Substantia nigra (tissue), 51 donors: ENCODE measurements at places on chromosomes 4 and X.

- no peak for DNase-seq
Measured at GRCh38 chrX:99371976-99372595, 1038.0 kb downstream of the PCDH19 start.

GRCh38 chr4:170089668-170090351, at the start of gene AADAT:
AADAT (minus strand) TSS chr4:170089956; CDS start chr4:170089690, 266 bp downstream.
- peak; percentile 75 for DNase-seq

GRCh38 chrX:1164322-1165288, 47.8 kb downstream of the CRLF2 start:
- DNase-seq: no peak

- DNase-seq: no peak
Measured at GRCh38 chrX:109475174-109475891, 6.6 kb downstream of the GUCY2F start.

DNA sequence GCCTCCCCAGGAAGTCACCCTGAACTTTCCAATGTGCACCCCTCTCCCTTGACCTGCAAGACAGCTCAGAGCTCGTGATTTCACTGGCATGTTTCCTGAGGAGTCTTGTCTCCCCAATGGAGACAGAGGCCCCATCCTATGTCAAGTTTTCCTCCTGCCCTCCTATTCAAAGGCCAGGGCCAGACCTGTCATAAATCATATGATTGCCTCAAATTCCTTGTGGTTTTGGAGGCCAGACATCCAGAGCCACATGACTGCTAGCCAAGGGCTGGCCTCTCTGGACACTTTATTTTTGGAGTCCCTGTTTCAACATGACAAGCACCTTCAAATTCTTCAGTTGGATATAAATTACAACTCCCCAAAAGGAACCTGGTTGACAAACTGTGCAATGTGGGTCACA, 76.0 kb upstream of the TFDP3 start:
- no peak for DNase-seq

- no peak for DNase-seq
Measured at GRCh38 chr4:4719436-4719835, 140.0 kb upstream of the MSX1 start.

- DNase-seq: no peak
Measured at GRCh38 chr4:31983246-31983645, 1263.1 kb downstream of the PCDH7 start.

DNA sequence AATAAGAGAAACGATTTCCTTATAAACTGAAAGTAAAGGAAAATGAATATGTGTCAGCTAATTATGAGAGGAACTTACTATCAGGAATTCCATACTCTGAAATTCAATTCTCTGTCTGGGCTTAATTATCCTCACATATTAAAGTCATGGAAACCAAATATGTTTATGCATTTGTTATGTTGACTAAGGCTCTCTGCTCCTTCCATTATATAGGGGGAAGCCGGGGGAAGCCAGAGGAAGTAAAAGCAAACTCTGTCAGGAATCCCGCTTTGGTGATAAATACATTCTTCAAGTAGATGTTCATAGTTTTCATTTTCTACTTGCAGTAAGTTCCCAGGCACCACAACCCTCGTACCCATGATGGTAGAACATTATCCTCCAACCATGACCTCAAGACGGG, 142.8 kb upstream of the VCX2 start:
- DNase-seq: no peak

- DNase-seq: no peak
Measured at GRCh38 chrX:964831-965416, 247.5 kb downstream of the CRLF2 start.

DNA sequence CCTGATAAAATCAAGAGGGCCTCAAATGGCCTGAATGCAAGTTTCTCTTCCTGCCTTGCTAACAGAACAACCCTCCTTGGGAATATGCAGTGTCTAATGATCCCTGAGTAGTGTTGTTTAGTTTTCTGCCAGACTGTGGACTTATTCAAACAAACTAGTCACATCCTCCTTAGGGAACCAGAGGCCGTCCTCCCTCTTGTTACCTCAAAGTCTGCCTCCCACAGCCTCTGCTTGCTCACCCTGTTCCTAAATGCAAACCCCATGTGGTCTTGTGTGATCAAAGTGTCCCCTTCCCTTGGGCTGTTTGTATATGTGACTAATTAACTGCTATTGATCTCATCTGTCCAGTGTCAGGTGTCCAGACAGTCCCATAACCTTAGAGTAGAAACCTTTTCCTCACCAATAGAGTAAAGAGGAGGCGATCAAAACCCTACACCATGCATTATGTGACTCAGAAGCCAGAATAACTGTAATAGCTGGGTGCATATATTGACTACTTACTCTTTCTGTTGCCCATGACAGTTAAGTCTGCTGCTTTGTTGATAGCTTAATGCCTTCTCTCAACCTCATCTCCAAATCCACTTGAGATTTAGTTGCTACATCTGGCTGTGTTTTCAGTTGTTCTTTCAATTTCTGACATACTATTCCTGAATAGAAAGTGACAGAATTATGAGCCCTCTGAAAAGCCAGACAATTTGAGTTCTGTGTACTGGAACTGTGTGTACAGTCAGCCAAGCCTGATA, 473.0 kb upstream of the NWD2 start:
- no peak for DNase-seq

GRCh38 chr4:162909952-162910351, 256.7 kb downstream of the NAF1 start:
- DNase-seq: no peak

- DNase-seq: no peak
Measured at GRCh38 chrX:31609130-31609529, 537.3 kb upstream of the FTHL17 start.

DNA sequence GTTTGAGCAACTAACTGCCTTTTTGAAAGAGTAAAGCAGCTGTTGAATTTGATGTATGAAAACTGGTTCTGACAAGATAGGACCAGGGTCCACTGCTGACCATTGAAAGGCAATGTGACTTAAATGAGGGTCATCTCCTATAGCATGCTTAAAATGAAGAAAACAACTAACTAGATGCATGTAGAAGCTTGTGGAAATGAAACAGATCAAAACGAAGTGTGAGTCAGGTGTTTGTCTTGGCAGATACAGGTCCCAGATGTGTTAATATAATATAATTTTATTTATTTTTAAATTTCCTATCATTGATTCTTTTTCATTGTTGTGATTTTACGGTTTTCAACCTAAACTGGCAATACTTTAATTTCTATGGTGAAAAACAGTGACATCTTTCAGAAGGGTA, 83.6 kb downstream of the ATOH1 start:
- DNase-seq: no peak

DNA sequence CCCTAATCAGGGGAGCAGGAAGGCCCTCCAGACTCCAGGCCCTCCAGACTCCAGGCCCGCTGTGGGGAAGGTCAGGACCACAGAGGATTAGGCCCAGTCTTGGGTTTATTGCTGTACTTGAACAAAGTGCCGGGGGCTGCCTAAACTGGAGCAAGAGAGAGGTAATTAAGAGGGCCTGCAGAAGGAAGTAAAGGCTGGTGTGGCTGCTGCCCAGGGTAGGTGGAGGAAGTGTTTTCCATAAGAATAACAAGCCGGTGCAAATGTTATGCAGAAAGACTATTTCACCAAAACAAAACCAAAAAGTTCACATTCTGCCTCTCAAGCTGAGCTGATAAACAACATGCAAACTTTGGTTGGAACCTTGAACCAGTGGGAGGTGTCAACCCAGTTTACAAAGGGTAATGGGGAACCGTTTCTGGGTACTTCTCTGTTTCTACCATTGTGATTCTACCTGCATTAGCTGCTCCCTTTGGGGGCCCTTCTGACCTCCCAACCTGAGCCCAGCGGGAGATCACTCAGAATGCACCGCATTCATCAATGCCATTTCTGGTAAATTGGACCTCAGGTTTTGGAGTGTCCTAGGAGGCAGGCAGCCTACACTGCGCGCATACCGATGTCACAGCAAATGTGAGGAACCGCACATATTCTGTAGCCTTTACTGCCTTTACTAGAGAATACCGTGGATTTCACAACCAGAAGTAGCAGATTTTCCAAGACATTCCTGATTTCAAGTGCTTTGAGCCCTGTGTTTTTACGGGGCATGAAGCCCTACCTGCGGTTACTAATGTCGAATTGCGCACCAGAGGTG, 59.7 kb upstream of the BCOR start:
- no peak for DNase-seq

DNA sequence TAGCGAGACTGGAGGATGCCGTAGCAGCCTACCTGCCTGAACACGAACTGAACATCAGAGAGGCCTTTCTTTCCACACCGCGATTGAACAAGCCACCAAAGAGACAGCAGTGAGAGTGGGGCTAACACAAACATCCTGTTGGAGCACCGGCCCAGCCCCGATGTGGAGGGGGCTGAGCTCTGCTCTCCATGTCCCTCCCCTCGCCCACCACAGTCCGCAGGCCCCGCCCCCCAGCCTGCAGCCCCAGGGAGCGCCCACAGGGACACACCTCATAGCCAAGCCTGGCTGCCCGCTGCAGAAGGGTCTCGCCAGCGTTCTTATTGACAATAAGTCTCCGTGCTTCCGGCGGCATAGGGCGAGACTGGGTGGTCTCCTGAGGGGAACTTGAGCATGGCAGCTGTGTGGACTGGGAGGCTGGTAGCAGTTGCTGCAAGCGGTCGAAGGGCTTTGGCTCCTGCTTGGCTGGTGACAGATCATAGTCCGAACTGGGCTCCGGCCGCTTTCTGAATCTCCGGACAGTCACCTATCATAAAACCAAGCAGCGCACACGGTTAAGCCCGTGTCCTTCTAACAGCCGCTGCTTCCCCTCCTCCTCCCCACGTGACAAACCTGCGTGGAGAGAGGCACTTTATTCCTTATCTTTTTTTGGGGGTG, 35.8 kb downstream of the BCOR start:
- no peak for DNase-seq

- DNase-seq: no peak
Measured at GRCh38 chrX:8274170-8274569, 103.1 kb upstream of the VCX2 start.

DNA sequence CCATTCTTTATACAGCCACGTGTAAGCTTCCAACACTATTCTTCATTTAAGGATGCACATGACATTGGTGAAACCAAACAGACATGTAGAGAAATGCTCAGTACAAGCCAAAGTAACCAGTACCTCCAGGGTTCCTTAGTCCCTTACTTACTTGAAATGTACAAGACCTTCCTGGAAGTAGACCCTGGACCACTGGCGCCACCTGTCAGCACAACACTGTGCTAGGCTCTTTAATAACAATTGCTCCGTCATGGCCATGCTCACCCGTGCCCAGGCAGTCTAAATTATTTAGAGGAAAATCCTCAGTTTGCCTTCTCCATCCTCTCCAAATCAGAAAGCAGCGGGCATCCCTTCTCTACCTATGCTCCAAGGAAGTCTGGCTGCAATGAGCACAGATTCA, 52.7 kb downstream of the ADGRA3 start:
- DNase-seq: no peak

GRCh38 chr4:74283614-74284013, 24.7 kb upstream of the EPGN start:
- no peak for DNase-seq

- DNase-seq: no peak
Measured at GRCh38 chr4:131566026-131566425, 1583.1 kb upstream of the PCDH10 start.

DNA sequence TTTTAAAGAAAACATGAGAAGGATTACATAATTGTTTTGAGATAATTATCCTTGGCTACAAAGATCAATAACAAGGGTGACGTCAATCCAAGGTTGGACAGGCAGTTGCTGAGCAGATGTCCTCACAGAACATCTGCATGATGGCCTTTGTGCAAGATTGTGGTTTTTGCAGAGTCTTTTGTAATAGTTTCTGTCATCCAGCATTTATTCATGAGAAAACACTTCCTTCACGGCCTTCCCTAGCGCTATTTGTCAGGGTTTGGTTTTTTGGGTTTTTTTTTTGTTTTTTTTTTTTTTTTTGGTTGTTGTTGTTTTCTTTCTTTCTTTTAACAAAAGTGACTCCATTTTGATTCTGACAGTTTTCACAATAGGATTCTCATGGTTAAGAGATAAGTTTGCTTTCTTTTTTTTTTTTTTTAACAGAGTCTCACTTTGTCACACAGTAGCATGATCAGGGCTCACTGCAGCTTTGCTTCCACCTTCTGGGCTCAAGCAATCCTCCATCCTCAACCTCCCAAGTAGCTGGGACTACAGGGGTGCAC, 31.5 kb upstream of the ELF2 start:
- DNase-seq: no peak

- DNase-seq: no peak
Measured at GRCh38 chr4:70754470-70754869, 32.7 kb downstream of the RUFY3 start.

DNA sequence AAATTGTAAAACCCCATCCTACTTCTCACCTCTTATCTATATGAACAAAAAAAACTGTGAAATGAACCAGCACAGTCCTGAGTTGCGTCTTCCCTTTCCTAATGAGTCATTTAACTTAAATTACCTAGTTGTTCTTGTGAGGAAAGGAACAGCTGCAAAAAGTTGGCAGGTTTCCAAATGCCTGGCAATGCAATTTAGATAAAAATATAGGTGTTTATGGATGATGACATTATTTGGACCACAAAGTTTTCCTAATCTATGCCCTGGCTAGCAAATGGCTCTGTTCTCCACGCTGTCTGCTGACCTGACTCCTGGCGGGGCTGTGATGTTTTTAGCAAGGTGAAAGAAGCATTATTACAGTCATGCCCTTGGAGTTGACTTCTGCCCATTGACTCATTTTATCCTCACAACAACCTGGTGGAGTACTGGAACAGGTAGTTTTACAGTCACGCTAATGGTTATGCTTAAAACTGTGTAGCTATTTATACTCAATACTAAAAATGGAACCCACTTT, 29.8 kb upstream of the RELL1 start:
- DNase-seq: no peak

DNA sequence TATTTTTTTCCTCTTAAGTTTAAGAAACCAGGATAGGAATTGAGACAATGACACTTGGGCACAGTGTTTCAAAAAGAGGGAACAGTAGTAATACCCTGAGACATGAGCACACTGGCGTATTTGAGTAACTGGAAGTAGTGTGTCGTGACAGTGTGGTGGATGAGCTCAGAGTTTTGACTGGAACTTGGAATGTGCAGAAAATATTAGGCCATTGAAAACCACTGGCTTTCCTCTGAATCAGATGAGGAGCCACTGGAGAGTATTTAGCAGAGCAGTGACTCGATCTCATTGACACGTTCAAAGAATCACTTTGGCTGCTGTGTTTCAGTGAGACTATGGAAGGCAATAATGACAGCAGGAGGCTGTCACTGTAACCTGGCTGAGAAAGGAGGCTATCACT, 1531.2 kb downstream of the STIM2 start:
- no peak for DNase-seq

- DNase-seq: no peak
Measured at GRCh38 chr4:108885211-108885610, 122.4 kb upstream of the ETNPPL start.

DNA sequence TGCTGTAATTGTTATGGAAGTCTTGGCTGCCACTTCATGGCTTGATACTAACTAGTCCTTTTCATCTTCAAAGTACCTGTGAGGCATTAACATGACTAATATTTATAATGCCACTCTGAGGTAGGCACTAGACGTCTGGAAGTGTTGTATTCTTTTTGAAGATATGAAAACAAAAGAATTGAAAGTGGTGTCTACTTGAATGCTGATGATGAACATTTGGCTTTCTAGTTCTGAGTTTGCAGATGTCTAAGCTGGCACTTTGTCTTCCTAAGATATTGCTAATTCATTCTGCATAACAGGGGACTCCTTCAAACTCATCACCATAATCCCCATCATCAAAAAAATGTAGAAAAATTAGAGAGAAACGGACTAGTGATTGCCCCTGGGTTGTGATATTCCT, 41.6 kb upstream of the HAND2 start:
- DNase-seq: no peak
